IMR-90 (cell line): ENCODE measurements at places on chromosomes 5 and 9. TPM values are rescaled to one million over a fixed set of nuclear protein-coding genes. Genes with fewer than 3 reads are reported as not detected.

DNA sequence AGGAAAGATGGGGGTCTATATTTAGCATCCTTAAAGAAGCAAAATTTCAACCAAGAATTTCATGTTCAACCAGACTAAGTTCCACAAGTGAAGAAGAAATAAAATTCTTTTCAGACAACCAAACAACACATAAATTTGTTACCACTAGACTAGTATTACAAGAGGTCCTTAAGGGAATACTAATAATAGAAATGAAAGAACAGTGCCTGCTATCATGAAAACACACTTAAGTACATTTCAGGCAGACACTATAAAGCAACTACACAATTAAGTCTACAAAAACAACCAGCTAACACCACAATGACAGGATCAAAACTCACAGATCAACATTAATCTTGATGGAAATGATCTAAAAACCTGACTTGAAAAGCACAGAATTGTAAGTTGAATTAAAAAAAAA lies 477.2 kb downstream of the PTPRD start:
- DNase-seq = no peak

GRCh38 chr9:107246259-107247254 lies 36.5 kb upstream of the RAD23B start:
- peak; percentile 13 for DNase-seq

GRCh38 chr5:7755958-7756357 lies 95.0 kb downstream of the CFAP90 start:
- DNase-seq = no peak

- DNase-seq = no peak
Measured at GRCh38 chr9:125839317-125839716, 92.1 kb downstream of the PBX3 start.

DNA sequence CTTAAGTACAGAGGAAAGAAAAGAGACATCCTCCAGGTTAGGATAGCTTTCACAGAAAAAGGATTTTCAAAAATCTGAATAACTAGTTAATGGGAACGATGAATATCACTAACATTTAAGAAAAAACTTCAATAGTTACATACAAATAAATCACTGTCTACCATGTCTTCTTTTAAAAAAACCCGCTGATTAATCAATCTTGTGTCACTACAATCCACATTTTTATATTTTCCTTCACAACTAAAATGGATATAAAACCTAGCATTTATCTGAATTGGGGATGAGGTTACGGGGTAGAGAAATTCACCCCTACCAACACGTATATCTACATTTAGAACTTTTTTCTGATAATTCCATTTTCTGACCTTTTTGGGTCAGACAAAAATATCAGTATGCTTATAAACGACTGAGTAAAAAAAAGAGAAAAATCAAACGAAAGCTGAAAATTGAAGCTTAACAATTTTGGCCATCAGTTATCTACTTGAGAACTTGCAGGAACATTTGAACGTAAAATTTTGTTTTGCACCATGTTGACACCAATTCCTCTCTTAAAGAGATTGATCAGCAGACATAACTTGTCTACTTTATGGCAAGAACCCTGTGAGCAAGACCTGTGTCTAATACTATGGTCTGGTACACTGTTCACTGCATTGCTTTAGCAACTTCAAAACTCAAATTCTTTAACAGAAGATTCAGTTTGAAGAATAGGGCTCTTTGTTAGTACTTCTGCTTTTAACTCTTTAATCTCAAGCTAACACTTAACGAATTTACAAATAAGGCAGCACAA lies 4.8 kb downstream of the NR3C1 start:
- peak; percentile 12 for DNase-seq

DNA sequence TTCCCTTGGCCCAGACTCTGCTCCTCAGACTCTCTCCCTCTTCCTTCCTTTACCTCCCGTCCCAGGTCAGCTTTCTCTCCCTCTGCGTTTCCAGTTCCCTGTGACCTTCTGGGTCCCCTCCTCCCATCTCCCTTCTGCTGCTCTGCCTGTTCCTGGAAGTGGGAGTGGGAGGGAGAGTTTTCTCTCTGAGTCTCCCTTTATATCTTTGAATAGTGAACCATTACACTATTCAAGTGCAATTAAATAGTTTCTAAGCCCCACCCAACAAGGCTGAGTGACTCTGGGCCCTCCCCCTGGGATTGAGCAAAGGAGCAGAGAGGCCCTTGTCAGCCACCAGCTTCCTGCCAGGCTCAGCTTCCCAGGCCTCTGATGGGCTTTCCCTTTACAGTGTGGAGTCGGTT lies 34.8 kb downstream of the THBS4 start:
- DNase-seq = no peak

- no peak for DNase-seq
Measured at GRCh38 chr9:17907779-17908508, 329.1 kb downstream of the SH3GL2 start.

DNA sequence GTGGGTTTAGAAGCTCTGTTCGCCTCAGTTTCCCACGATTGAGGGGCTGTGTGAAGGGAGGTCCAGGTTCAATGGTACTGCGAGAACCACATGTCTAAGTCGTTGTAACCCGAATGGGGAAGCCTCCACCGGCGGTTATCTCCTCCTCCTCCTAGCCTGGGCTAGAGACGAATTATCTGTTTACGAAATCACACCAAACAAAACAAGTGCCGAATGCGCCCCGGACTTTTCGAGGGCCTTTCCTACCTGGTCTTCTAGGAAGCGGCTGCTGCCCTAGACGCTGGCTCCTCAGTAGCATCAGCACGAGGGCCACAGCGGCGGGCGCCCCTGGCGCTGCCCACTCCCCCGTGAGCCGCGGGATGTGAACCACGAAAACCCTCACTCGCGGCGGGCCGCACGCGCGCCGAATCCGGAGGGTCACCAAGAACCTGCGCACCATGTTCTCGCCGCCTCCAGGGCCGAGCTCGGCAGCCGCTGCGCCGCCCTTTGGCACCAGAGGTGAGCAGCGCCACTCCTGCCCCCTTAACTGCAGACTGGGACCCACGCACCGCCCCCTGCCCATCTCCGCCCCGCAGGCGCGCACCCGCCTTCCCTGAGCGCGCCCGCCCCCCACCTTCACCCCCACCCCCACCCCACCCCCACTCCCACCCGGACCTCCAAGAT lies at the start of gene CDKN2A:
Gene CDKN2A, minus strand, starts transcription at position 500 of the 663 bp plus-strand sequence.
- peak; percentile 31 for DNase-seq

GRCh38 chr5:37875051-37875787 lies 35.4 kb upstream of the GDNF start:
- DNase-seq = peak; percentile 92

GRCh38 chr9:80049096-80049782 lies 477.5 kb downstream of the TLE4 start:
- DNase-seq = peak; percentile 7

DNA sequence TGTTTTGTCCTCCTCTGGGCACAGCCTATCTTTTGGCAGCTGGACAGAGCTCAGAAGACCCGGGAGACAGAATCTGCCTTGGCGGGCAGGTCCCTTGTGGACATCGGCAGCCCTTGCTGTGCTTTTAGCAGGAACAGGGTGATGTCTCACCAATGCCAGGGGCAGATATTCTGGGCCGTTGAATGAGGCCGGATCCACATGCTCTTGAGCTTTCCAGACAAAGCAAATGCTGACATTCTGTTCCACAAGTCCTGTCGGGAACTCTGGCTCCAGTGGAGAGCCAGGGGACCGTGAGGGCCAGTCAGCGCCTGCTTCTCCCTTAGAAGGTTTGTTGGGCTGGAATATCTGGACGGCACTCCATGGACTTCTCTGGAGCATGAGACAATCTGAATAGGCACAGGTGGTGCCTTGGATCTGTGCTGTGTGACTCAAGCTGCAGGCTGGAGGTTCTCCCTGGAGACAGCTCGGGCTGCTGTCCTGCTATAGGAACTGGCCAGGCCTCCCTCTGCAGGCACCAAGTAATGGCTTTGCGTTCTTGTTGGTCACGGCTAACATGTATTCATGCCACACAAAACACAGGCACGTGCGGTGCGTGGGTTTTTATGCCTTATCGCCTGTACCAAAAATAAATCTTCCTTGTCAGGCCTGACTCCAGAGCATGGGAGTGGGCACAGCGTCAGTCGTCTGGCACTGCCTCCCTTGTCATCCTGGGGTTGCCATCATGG lies 80.3 kb downstream of the GADD45G start:
- no peak for DNase-seq

The WDR31 gene
- total RNA-seq = 0.28 and 0.36 TPM in 2 replicates

The PCDHGA10 gene
- 6.6 and 6.9 TPM in 2 replicates for total RNA-seq

The PCDHA9 gene
- total RNA-seq = under 0.01 TPM in 2 replicates

The DIAPH1 gene
- 12.0 and 15.8 TPM in 2 replicates for total RNA-seq

The UBE2QL1 gene
- not detected in 2 replicates for total RNA-seq

The FOXI1 gene
- not detected in 2 replicates for total RNA-seq

The MEIKIN gene
- total RNA-seq = not detected in 2 replicates
